Activated T-helper 17 cell treated with anti-CD3 and anti-CD28 coated beads, Interleukin-2, amount 50 U/mL, for 72 hours (primary cell): ENCODE measurements at places on chromosomes 7 and 10.
A peak's percentile ranks its signal among the peaks of the same experiment; 100 is the strongest.

GRCh38 chr7:144390481-144390880 lies 13.0 kb downstream of the NOBOX start:
- ATAC-seq, result no peak

DNA sequence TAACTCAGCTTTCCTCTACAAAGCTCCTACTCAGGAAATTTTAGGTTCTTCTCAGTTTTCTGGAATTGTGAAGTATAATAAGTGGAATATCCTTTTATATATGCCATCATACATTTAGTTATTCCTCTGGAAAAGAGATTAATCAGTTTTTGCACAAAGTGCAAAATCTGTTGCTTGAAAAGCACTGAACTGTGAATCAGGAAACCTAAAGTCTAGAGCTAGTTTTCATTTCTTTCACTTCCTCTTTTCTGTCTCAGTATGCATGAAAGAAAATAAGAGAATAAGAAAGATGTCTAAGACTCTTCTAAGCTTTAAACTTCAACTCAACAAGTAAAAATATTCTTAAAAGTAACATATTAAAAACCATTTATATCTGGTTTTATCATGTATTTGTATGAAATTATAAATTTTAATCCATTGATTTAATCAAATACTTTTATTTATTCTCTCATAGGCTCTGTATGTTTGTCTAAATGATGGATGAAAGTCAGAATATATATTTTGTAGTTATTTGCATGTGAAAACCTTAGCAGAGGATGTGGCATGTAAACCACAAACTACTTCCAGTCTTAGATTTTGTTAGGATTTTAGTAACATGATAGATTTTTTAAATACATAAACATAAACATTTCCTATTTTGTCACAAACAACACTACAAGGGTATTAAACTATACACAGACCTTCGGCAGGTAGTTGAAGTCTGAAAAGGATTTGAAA lies 1073.0 kb downstream of the XPNPEP1 start:
- ATAC-seq, result no peak

DNA sequence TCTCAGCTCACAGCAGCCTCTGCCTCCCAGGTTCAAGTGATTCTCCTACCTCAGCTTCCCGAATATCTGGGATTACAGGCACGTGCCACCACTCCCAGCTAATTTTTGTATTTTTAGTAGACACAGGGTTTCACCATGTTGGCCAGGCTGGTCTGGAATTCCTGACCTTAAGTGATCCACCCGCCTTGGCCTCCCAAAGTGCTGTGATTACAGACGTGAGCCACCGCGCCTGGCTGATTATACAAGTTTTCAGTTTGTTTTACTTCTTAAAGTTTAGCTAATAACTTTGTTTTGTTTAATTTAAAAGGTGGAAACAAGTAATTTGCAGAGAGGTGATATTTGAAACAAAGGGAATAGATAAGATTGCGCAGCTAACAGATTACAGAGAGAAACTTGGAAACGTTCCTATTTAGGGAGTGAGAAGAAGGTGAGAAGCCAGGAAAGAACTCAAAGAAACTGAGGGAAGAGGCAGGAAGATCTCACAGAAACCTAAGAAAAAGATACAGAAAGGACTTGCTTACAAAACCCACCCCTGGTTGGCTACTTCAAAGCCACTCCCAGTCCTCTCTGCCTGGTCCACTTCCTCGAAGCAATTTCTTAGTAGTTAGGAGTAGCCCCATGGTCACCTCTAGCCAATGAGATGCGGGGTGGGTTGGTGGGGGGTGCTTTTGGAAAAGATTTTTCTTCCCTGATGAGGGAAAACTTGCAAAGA lies 15.0 kb upstream of the PDLIM1 start:
- ATAC-seq, result no peak

DNA sequence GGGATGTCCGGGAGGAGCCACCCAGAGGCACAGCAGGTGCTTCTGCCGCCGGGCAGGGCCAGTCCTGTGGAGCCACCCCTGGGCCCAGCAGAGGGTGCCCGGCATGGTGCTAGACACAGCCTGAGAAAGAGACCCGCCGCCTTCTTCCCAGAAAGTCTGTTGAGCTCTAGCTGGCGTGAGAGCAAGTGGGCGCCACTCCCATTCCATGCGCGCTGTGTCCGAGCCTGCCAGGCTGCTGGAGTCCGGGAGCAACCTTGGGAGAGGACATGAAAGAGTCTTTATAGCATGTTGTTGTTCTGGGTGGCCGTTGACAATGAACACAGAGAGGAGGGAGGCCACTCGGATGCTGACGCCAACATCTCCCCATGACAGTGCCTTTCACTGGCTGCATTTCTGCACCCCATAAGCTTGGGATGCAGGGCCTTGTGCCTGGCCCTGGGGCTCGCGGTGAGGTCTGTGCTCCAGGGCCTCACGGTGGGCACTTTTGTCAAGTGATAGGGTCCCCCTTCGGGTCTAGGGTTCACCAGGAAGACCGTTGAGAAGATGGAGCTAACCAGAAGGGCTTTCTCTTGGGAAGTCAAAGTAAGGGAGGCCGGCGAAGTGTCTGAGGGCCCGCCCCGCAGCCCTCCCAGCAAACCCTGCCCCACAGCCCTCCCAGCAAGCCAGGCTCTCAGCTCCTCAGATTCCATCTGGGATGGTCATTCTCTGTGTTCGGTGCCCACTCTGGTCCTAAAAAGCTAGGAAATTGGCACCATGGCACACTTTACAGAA lies 47.3 kb downstream of the NKX6-2 start:
- no peak for ATAC-seq

GRCh38 chr10:90398566-90398965 lies 459.3 kb downstream of the HTR7 start:
- no peak for ATAC-seq

- ATAC-seq, result peak; percentile 63
Observed at GRCh38 chr7:25069900-25070443, 55.1 kb downstream of the CYCS start.
